Chondrocyte (in vitro differentiated cells): ENCODE measurements at places on chromosomes 16 and 17. TPM values are rescaled to one million over a fixed set of nuclear protein-coding genes. Genes with fewer than 3 reads are reported as not detected.

GRCh38 chr17:519450-520212, 167.0 kb upstream of the RPH3AL start:
- H3K4me3 ChIP-seq: no peak overlapping the region
- DNase-seq: no peak
- H3K36me3 ChIP-seq: peaks cover 31% of the 10 kb centered on the region

DNA sequence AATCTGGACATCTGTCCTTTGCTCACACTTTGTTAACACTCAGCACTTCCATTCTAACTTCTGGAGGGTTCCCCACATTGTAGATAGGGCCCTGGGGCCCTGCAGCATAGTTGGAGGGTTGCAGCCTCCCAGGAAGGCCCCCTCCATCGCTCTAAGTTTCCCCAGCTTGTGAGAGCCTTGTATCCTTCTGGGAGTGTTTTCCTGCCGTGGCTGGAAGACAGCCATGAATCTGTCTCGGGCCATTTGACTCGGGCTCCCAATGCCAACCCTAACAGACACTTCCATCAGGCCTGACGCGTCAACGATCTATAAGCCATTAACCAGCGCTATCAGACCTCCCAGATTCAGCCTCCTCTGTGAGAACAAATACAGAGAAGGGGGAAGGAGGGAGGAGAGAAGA, 263.7 kb upstream of the RPL38 start:
- no peaks in the 10 kb centered on the region for H3K36me3 ChIP-seq
- peaks cover 34% of the 10 kb centered on the region for H3K27me3 ChIP-seq
- no peaks in the 10 kb centered on the region for H3K4me1 ChIP-seq
- no peak overlapping the region for H3K4me3 ChIP-seq
- no peak overlapping the region for H3K27ac ChIP-seq

DNA sequence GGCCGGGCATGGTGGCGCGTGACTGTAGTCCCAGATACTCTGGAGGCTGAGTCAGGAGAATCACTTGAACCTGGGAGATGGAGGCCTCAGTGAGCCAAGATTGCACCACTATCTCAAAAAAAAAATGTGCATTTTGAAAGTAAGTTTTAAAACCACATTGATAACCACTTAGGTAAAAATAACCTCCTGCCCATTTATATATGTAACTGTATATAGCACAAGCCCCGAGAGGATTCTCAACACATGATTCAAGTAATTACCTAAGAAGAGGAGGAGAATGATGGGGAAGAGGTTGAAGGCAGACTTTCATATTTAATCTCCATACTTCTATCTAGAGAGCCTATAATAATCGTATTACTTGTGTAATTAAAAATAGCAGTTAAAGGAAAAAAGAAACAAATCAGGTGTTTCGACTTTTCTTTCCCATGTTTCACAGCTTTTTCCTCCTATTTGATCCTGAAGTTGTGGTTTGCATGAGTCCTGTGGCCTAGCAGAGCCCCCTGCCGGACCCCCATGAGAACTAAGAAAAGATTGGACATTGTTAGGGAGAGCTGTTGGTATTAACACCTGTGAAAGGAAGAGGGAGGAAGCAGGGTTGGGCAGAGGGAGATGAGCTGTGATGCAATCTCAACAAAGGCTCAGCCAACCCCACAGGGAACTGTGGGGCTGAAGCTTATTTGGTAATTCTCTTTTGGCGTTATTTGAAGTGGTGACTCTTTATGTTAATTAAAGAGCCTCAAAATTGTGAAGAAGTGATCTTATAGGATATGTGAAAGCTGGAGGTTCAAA, 22.1 kb downstream of the PMFBP1 start:
- H3K27ac ChIP-seq: no peak overlapping the region
- H3K4me1 ChIP-seq: no peaks in the 10 kb centered on the region
- H3K4me3 ChIP-seq: no peak overlapping the region
- no peaks in the 10 kb centered on the region for H3K36me3 ChIP-seq
- DNase-seq: no peak

GRCh38 chr17:2436316-2436905, 35.6 kb upstream of the MNT start:
- no peak overlapping the region for H3K4me3 ChIP-seq
- H3K27ac ChIP-seq: no peak overlapping the region
- no peak for DNase-seq
- peaks cover 26% of the 10 kb centered on the region for H3K36me3 ChIP-seq

DNA sequence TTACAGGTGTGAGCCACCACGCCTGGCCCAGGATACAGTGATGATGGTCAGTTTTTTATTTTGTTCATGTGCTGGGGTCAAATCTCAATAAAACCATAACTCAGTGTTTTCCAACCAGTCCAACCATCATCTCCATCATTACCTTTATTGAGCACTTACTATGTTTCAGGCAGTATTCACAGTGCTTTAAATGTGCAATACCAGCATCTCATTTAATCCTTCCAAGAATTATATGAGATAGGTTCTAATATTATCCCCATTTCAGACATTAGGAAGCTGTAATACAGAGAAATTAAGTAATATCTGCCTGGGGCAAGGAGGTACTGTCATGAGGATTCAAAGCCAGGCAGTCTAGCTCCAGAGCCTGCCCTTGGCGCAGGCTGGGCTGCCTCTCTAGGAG, 36.9 kb upstream of the TANGO6 start:
- H3K4me3 ChIP-seq: no peak overlapping the region
- DNase-seq: no peak
- H3K27me3 ChIP-seq: no peaks in the 10 kb centered on the region
- H3K4me1 ChIP-seq: peaks cover 7% of the 10 kb centered on the region
- no peak overlapping the region for H3K27ac ChIP-seq
- H3K36me3 ChIP-seq: peaks cover 1% of the 10 kb centered on the region

GRCh38 chr17:41340934-41341861, 9.4 kb downstream of the KRT33A start:
- H3K27me3 ChIP-seq: peaks cover 8% of the 10 kb centered on the region
- no peak for DNase-seq
- no peak overlapping the region for H3K27ac ChIP-seq
- peaks cover 7% of the 10 kb centered on the region for H3K36me3 ChIP-seq

- H3K4me3 ChIP-seq: peak overlapping the region; percentile 90
- no peak for DNase-seq
- peaks cover 59% of the 10 kb centered on the region for H3K4me1 ChIP-seq
- H3K27me3 ChIP-seq: no peaks in the 10 kb centered on the region
- peak overlapping the region; percentile 99 for H3K27ac ChIP-seq
Observed at GRCh38 chr17:7478276-7479212, 887 bp downstream of the ZBTB4 start.

GRCh38 chr16:10992797-10993196, 48.4 kb downstream of the CLEC16A start:
- peaks cover 29% of the 10 kb centered on the region for H3K36me3 ChIP-seq
- no peak for DNase-seq
- peak overlapping the region; percentile 49 for H3K27ac ChIP-seq
- H3K27me3 ChIP-seq: no peaks in the 10 kb centered on the region

- peaks cover 52% of the 10 kb centered on the region for H3K4me1 ChIP-seq
- DNase-seq: no peak
- H3K27me3 ChIP-seq: no peaks in the 10 kb centered on the region
Observed at GRCh38 chr17:47897561-47897960, 1.5 kb downstream of the SP2 start.

DNA sequence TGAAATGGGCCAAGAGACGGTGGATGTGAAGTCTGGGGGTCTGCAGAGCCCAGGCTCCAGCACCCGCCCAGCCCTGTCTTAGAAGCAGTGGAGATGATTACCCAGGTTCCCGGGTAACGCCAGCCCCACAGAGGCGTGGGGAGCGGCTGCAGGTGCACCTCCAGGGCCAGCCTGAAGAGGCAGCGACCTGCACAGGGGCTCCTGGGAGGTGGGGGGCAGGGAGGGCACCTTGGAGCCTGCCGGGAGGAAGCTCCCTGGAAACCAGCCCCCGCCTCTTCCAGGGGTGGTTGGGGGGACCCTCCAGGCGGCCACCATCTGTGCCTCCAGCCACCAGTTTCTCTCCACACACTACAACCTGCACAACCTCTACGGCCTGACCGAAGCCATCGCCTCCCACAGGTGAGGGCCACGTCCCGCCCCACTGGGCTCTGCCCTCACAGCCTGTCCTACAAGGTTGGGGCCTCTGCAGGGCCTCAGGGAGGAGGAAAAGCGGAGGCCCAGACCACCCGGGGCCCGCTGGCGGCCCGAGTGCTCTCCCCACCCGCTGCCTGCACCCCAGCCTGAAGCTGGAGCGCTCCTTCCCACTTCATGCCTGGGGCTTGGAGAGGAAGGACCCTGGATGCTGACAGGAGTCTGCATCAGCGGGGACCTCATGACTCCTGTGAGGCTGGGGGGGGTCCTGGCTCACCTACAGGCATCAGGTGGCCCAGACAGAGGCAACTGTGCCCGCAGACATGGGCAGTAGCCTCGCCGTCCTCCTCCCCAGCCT, 10.5 kb downstream of the GAA start:
- no peaks in the 10 kb centered on the region for H3K27me3 ChIP-seq
- peaks cover 2% of the 10 kb centered on the region for H3K36me3 ChIP-seq
- H3K27ac ChIP-seq: no peak overlapping the region
- H3K4me3 ChIP-seq: no peak overlapping the region

DNA sequence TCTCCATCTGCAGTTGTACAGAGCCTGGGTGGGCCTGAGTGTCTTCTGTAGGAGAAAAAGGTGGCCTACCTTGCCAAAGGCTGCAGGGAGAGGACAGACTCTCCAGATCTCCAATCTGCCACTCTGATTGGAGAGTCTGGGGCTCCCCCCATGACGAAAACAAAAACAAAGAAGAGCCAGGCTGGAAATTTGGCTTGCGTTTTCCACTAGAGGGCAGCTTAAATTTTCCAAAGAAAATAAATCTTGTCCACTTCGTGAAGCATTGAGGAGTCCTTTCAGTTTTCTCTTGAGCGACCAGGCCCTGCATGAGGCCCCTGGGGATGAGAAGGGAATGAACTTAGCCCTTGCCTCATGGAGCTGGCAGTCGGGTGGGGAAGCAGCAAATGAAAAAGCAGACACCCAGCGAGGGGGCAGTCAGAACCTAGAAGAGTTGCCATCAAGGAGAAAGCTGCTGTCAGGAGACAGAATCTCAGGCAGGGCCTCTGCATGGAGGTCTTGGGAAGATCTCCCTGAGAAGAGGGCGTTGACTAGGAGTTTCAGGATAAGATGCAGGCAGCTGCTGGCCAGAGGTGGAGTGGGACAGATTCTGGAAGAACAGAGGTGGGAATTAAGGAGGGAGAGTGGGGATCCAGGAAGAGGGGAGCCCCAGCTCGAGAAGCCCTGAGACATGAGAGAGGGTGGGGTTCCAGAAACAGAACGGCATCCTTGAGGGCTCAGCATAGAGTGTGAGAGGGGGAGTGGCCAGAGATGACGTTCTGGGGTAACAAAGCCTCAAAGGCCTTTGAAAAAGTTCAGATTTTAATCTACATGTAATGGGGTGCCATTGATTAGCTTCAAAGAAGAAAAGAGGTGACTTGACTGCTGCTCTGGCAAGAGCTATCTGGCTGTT, 8.4 kb upstream of the SHCBP1 start:
- H3K4me3 ChIP-seq: no peak overlapping the region
- H3K36me3 ChIP-seq: no peaks in the 10 kb centered on the region
- H3K27ac ChIP-seq: peak overlapping the region; percentile 42
- H3K27me3 ChIP-seq: peaks cover 1% of the 10 kb centered on the region
- peaks cover 10% of the 10 kb centered on the region for H3K4me1 ChIP-seq

GRCh38 chr17:49349541-49349940, 12.5 kb downstream of the ZNF652 start:
- DNase-seq: no peak
- no peaks in the 10 kb centered on the region for H3K27me3 ChIP-seq
- peaks cover 26% of the 10 kb centered on the region for H3K4me1 ChIP-seq
- H3K36me3 ChIP-seq: no peaks in the 10 kb centered on the region
- no peak overlapping the region for H3K4me3 ChIP-seq

DNA sequence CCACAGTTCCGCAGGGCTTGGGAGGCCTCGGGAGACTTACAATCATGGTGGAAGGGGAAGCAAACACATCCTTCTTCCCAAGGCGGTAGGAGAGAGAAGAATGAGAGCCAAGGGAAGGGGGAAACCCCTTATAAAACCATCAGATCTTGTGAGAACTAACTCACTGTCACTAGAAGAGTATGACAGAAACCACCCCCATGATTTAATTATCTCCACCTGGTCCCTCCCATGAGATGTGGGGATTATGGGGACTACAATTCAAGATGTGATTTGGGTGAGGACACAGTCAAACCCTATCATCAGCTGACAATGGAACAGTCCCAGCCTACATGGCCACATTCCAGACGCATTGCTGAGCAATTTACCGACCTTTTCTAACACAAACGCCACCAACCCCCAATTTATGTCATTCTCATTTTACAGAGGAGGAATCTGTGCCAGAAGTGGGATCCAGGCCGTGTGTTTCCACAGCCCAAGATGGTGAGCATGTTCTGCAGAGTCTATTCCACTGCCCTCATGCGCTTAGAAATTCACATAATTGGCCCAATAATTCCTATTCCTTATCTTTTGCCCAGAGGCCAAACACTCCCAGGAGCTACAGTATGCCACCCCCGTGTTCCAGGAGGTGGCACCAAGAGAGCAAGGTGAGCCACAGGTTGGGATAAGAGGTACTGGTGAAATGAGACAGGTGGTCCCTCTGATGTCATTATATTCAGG, 17.3 kb downstream of the MILR1 start:
- DNase-seq: no peak
- H3K27ac ChIP-seq: no peak overlapping the region
- peaks cover 2% of the 10 kb centered on the region for H3K27me3 ChIP-seq
- H3K4me3 ChIP-seq: no peak overlapping the region
- peaks cover 3% of the 10 kb centered on the region for H3K4me1 ChIP-seq

- no peak for DNase-seq
- H3K27ac ChIP-seq: no peak overlapping the region
- H3K4me1 ChIP-seq: no peaks in the 10 kb centered on the region
- no peaks in the 10 kb centered on the region for H3K27me3 ChIP-seq
Observed at GRCh38 chr17:33438578-33438977, 145.5 kb upstream of the ASIC2 start.

GRCh38 chr17:32191306-32191705, 49.0 kb downstream of the RHOT1 start:
- no peak overlapping the region for H3K4me3 ChIP-seq
- peaks cover 15% of the 10 kb centered on the region for H3K36me3 ChIP-seq
- H3K27me3 ChIP-seq: no peaks in the 10 kb centered on the region

DNA sequence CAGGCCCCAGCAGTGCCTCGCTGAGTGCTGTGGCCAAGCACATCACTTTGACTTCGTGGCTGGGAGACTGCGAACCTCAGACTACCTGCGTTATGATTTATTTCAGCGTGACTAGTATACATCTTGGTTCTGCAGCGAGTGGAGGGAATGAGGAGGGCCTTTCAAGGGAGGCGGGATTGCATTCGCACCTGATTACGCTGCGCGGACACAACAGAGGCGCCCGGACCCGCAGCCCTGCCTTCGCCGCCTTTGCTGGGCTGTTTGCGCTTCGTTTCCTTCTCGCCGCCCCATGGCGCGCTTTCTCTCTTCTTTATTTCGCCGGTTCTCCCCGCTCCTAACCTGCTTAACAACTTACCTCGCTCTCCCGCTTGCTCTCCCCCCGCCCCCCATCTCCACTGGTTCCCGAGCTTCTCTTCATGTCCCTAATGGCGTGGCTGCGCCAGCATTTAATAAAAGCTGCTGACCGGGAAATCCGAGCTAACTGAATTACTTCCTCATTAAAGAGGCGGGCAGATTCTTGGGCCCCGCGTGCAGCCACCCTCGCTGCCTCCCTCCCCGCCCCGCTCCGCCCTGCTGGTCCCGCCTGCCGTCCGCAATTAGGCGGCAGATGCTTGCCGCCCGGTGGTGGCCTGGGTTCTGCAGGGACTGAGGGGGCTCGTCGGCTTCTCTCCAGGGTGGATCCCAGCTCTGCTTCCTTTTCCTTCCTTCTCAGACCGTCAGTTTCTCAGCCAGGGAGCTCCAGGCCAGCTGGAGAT, 257.6 kb upstream of the SDK2 start:
- DNase-seq: no peak
- H3K4me1 ChIP-seq: peaks cover 10% of the 10 kb centered on the region

Gene PLD6
- 0.55 to 0.68 TPM (median 0.64 TPM) in 3 replicates for total RNA-seq

Gene DRC3
- total RNA-seq: 1.2 to 2.6 TPM (median 1.5 TPM) in 3 replicates

Gene CDH3
- total RNA-seq: 1.1 to 1.6 TPM (median 1.4 TPM) in 3 replicates

Gene ZNF768
- total RNA-seq: 27.6 to 30.0 TPM (median 28.6 TPM) in 3 replicates

Gene C17orf107
- 1.5 to 1.8 TPM (median 1.6 TPM) in 3 replicates for total RNA-seq

Gene LGALS9B
- total RNA-seq: not detected in 3 replicates

Gene KRT222
- not detected in 3 replicates for total RNA-seq

Gene FBXO39
- total RNA-seq: not detected in 3 replicates

Gene NOTUM
- total RNA-seq: 0.29 TPM in 1 of 3 replicates, not detected in the others
